Gastroesophageal sphincter (tissue), 4 donors: ENCODE measurements at places on chromosomes 12 and 14.
A peak's percentile ranks its signal among the peaks of the same experiment; 100 is the strongest.

- H3K4me3 ChIP-seq, result no peak overlapping the region
- H3K36me3 ChIP-seq, result no peaks in the 10 kb centered on the region
- no peaks in the 10 kb centered on the region for H3K4me1 ChIP-seq
- no peak overlapping the region for H3K27ac ChIP-seq
- no peaks in the 10 kb centered on the region for H3K27me3 ChIP-seq
- no peak for ATAC-seq
Observed at GRCh38 chr12:29544428-29545101, 47.1 kb upstream of the OVCH1 start.

GRCh38 chr12:1324910-1325309, 269.5 kb downstream of the FBXL14 start:
- H3K36me3 ChIP-seq, result no peaks in the 10 kb centered on the region
- H3K27me3 ChIP-seq, result no peaks in the 10 kb centered on the region
- H3K27ac ChIP-seq, result no peak overlapping the region
- H3K4me3 ChIP-seq, result no peak overlapping the region
- no peaks in the 10 kb centered on the region for H3K4me1 ChIP-seq

DNA sequence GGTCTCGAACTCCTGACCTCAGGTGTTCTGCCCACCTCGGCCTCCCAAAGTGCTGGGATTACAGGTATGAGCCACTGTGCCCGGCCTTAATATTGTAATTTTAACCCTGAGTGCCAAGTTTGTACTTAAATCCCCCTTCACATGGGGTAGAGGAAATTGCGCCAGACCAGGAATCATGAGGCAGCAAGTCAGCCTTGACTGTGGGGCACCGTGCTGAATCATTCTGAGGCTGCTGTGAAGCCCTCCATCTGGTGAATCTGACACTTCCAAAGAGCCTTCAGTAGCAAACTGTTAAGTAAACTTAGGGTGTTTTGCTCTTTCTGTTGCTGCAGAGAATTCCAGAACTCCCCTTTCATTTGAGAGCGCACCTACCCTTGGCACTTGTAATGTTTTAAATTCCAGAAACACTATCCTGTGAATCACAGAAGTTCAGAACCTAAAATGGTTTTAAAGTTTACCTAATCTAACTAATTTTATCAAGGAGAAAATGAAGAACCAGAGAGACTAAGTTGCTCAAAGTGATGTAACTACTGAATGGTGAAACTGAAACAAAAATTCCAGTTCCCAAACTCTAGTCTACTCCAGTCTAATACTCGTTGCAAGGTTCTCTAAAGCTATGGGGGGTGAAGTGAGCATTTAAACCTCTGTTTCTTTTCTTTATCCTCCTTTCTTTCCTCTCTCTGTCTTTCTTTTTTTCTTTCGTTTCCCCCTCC, 7.5 kb downstream of the HEBP1 start:
- peak overlapping the region; percentile 17 for H3K4me3 ChIP-seq
- peak overlapping the region; percentile 68 for H3K27ac ChIP-seq
- ATAC-seq, result peak; percentile 93
- H3K27me3 ChIP-seq, result no peaks in the 10 kb centered on the region
- peaks cover 42% of the 10 kb centered on the region for H3K4me1 ChIP-seq
- H3K36me3 ChIP-seq, result no peaks in the 10 kb centered on the region

DNA sequence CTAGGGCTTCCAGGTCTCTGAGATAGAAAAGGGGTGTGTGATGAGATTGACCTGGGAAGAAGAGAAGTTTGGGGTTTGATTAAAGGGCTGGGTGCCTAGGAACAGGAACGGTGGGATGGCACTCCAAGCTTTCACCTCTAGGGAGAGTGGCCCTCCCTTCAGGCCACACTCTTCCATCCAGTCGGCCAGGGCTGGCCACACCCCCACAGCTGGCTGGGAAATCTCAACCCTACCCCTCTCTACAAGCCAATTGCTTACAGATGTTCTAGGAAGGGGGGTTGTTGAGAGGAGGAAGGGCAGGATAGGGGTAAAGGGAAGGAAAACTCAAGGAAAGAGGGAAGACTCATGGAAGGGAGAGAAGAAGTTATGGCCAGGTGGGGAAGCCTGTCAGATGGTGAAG, 6.6 kb upstream of the ITGA5 start:
- H3K4me3 ChIP-seq, result no peak overlapping the region
- H3K4me1 ChIP-seq, result peaks cover 9% of the 10 kb centered on the region
- no peak overlapping the region for H3K27ac ChIP-seq
- no peaks in the 10 kb centered on the region for H3K36me3 ChIP-seq

DNA sequence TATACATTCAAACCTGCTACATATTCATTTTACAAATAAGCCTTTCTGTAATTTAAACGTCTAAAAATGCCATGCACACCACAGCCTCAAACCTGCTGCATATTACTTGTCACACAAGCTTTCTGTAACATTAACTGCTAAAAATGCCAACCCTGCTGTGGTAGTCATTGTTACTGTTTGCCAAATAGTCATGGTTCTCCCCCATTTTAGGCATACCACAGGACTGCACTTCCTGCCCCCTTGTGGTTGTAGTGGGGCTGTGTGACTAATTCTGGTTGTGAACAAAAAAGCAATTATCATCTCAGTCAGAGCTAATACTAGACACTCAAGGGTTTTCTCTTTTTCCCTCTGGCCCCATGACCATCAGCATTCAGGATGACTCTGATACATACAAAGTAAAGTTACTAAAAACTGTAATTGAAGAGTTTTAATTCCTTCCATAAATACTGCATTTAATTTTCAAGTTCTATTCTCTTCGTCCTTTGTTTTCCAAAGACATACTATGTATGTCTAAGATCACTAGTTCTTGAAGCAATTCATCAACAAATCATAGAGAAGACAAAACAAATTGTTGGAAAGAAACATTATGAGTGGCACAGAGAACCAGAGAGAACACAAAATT, 5.7 kb upstream of the SLC35F4 start:
- ATAC-seq, result no peak
- H3K27me3 ChIP-seq, result peaks cover 9% of the 10 kb centered on the region

DNA sequence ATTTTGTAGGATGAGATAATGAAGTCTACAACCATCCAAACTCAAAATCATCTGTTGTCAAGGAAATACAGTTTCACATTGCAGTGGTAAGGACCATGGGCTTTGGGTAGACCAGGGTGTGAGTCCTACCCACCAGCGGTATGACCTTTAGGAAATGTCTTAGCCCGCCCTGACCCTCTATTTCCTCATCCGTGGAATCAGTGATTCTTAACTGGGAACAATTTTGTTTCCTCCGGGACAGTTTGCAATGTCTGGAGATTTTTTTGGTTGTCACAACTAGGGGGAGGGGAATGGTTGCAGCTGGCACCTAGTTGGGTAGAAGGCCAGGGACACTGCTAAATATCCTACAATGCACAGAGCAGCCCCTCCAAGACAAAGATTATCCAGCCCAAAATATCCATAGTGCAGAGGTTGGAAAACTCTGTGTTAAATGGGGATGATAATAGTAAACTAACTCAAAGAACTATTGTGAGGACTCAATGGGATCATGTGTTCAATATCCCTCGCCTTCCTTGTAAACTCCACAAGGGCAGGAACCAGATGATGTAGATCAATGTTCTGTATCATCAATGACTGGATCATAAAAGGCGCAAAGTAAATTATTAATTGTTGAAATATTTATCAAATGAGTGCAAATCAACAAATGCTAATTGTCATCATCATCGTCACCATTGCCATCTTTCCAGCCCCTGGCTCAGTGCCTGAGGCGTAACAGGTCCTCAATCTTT, 15.7 kb upstream of the IFT81 start:
- H3K4me1 ChIP-seq, result peaks cover 5% of the 10 kb centered on the region
- ATAC-seq, result no peak
- H3K27ac ChIP-seq, result peak overlapping the region; percentile 92

- ATAC-seq, result no peak
- H3K27me3 ChIP-seq, result peaks cover 89% of the 10 kb centered on the region
- no peak overlapping the region for H3K27ac ChIP-seq
Observed at GRCh38 chr14:77133720-77134338, 7.8 kb downstream of the ZDHHC22 start.

GRCh38 chr14:32571995-32572866, 243.1 kb downstream of the AKAP6 start:
- H3K36me3 ChIP-seq, result no peaks in the 10 kb centered on the region
- no peaks in the 10 kb centered on the region for H3K27me3 ChIP-seq
- H3K4me1 ChIP-seq, result no peaks in the 10 kb centered on the region
- no peak overlapping the region for H3K27ac ChIP-seq
- no peak overlapping the region for H3K4me3 ChIP-seq

- H3K27me3 ChIP-seq, result no peaks in the 10 kb centered on the region
- no peak overlapping the region for H3K27ac ChIP-seq
- H3K36me3 ChIP-seq, result peaks cover 36% of the 10 kb centered on the region
- peaks cover 21% of the 10 kb centered on the region for H3K4me1 ChIP-seq
Observed at GRCh38 chr14:96088074-96088473, 48.9 kb downstream of the C14orf132 start.

DNA sequence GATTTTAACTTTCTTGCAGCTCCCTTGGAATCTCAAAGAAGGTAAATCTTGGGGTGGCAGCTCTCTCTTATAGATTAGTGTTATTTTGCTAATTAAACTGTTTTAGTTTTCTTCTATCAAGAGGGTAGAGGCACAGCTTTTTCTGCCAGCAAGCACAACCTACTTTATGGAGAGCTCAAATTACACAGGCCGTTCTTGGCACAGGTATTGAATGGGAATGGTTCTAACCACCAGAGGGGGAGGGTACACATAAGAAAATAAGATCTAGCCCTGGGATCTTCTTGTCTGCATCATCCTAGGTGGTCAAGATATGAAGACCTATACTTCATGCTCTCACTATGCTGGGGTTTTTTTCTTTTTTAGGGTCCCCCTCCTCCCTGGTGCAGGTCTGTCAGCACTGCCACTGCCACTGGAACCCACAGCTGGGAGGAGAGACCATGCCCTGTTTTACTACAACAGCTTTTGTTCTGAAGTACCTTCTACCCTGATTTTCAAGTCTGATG, 48.6 kb upstream of the STAC3 start:
- H3K27ac ChIP-seq, result no peak overlapping the region
- no peaks in the 10 kb centered on the region for H3K27me3 ChIP-seq
- ATAC-seq, result no peak
- H3K36me3 ChIP-seq, result peaks cover 97% of the 10 kb centered on the region

DNA sequence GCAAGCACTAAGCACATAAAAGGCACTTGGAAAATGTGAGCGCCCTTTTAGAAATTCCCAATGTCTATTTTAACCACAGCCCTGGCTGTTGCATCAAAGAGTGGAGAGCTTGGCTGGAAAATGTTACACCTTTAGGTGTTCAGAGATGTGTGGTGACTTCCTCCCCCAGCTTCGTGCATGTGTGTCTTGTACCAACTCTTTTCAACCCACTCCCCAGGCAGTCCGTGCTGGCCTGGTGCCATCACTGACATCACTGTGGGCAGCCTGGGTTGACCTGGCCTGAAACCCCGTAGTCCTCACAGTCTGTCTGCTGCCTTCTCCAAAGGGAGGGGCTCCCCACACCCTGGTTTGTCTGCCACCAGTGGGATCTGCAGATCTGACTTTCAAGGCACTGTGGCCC, 101.8 kb downstream of the SCARB1 start:
- no peaks in the 10 kb centered on the region for H3K27me3 ChIP-seq
- no peak overlapping the region for H3K27ac ChIP-seq
- peaks cover 35% of the 10 kb centered on the region for H3K4me1 ChIP-seq
- H3K4me3 ChIP-seq, result no peak overlapping the region

DNA sequence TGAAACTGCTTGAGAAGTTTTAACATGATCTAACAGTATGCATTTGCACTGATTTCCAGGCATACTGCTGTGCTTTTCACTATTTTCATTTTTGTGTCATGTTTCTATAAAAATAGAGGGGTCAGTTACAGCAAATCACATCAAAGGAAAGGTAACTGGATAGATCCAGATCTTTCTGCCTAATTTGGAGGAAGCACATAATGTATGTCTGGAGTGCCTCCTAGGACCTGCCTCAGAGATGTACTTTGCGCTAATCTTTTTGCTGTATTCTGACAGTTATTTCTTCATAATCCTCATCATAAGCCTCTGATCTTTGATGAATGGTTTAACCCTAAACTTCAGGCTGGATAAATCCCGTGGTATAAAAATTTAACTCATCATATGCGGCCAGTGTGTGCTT, 111.2 kb upstream of the NPAS3 start:
- no peak for ATAC-seq
- H3K36me3 ChIP-seq, result peaks cover 2% of the 10 kb centered on the region
- H3K27me3 ChIP-seq, result no peaks in the 10 kb centered on the region
- H3K4me3 ChIP-seq, result no peak overlapping the region
- H3K27ac ChIP-seq, result no peak overlapping the region

- ATAC-seq, result no peak
- no peaks in the 10 kb centered on the region for H3K36me3 ChIP-seq
- H3K27ac ChIP-seq, result no peak overlapping the region
- no peak overlapping the region for H3K4me3 ChIP-seq
- H3K27me3 ChIP-seq, result no peaks in the 10 kb centered on the region
- H3K4me1 ChIP-seq, result peaks cover 70% of the 10 kb centered on the region
Observed at GRCh38 chr14:55127460-55127951, 1.5 kb upstream of the LGALS3 start.

DNA sequence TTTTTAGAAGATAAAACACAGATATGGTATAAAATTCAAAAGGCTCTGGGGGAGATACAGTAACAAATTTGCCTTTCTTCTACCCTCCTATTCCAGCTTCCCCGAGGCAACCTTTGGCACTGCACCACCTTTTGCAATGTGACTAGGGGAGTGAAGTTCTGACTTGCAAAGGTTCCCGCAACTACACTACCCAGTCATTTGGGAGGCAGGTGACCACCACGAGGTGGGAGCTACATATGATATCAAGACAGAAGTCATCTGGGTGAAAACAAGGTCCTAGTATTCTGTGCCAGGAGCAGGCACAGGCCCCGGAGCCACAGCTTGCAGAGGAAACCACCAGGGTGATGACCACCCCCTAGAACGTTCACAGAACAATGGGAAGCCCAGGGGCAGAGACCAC, 141.5 kb downstream of the TTC7B start:
- ATAC-seq, result no peak
- H3K27ac ChIP-seq, result peak overlapping the region; percentile 72
- peaks cover 11% of the 10 kb centered on the region for H3K4me1 ChIP-seq
- peaks cover 41% of the 10 kb centered on the region for H3K36me3 ChIP-seq
- H3K27me3 ChIP-seq, result no peaks in the 10 kb centered on the region

DNA sequence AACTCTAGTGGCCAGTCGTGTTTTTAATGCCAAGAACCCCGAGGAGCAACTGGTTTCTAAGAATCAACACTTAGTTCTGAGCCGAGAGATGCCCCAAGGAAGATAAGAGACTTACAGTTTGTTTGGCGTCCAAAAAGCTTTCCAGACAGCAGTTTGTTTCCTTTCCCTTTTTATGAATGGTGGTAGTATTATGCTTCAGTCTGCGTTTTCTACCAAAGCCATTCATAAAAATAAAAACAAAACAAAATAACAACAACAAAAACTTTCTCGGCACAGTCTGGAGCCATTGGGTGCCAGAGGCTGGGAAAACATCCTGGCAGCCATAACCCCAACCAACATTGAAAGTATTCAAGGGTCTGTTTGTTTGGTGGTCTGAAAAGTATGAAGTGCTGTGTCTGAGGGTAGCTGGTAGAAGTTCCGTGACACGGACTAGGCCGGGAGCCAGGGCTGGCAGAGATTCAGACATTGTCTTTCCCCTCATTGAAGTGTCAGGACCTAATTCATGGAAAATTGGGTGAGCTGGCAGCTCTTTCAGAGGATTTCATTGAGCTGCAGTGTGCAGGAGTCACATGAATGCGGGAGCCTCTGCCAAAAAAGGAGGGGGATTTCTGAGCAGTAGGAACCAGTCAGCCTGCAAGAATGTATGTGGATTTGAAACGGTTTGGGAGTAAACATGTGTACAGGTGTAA, 124.2 kb downstream of the HMGA2 start:
- no peaks in the 10 kb centered on the region for H3K4me1 ChIP-seq
- no peak overlapping the region for H3K27ac ChIP-seq
- peaks cover 8% of the 10 kb centered on the region for H3K27me3 ChIP-seq
- no peaks in the 10 kb centered on the region for H3K36me3 ChIP-seq
- peak; percentile 58 for ATAC-seq
